ENCODE measurements at places on chromosomes 5 and 9. TPM values are rescaled to one million over a fixed set of nuclear protein-coding genes. Genes with fewer than 3 reads are reported as not detected.

B4GALT7 gene
- 35.2 TPM for polyA plus RNA-seq

SPATA31D4 gene
- polyA plus RNA-seq = not detected

AQP3 gene
- 0.19 TPM for polyA plus RNA-seq

PCDHB3 gene
- polyA plus RNA-seq = 0.23 TPM

FOXD4L4 gene
- polyA plus RNA-seq = not detected

DAB2 gene
- 533 TPM for polyA plus RNA-seq

Data from GM23248 (cell line).